ENCODE measurements at places on chromosomes 12 and 14. TPM values are rescaled to one million over a fixed set of nuclear protein-coding genes. Genes with fewer than 3 reads are reported as not detected.

DNA sequence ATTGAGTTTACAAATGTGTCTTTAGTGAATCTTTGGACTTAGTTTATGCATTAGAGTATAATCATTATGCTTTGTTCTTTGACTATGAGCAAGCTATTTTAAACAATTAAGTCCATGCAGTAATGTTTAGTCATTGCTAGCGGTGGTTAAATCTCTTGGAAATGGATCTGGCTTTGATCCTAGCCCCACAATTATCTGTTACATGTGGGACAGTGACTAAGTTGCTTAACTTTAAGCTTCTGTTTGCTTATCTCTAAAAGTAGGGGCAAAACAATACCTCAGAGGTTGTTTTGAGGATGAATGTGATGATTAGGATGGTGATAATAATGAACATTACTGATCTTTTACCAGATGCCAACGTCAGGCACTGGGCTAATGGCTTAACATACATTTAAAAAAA lies 124.2 kb downstream of the NPAS3 start:
- DNase-seq = no peak

DNA sequence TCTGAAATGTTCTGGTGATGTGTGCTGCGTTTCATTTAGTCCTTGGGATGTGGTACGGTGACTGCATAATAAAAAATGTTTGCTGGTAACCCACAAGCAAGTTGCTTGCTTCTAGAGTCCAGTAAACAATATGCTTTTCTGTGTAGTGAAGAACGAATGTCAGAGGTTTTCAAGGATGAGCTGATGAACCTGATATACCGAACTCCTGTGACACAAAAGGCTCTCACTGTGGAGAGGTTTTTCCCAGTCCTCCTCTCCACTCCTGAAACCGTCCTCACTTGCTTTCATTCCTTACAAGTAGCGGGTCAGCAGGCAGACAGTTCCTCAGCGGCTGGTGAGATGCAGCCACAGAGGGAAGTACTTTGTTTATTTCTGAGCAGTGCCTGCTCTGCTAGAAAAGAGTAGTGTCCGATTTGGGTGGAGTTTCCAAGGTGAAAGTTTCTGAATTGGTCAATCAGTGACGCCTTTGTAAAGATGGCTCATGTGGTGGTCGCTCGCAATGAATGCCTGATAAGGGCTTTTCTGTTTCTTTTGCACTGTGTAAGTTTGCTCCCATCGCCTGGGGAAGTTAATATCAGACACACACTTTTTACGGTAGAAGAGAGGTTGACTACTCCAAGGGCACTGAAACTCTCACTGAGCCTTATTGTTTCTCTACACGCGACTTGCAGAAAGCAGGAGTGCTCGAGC lies 3.0 kb downstream of the ETV6 start:
- DNase-seq = no peak

DNA sequence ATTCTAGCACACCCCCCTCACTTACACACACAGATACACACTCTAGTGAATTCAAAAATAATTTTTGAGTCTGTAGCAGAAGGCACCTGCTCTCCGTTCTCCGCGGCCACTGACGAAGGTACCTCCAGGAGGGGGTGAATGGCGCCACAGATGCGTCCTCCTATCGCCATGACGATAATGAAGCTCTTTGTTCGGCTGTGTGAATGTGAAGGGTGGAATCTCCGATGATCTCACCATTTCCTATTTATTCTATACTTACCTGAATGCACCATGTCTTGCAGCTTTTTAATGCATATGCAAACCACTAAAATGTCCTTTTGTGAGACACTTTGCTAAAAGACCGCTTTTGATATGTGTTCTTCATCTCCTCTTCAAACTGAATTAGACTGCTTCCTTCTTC lies 162.7 kb downstream of the EGLN3 start:
- DNase-seq = no peak

GRCh38 chr12:127570793-127571360 lies 696.1 kb upstream of the TMEM132C start:
- no peak for DNase-seq

The TSHR gene
- total RNA-seq = 3.7 TPM

DNA sequence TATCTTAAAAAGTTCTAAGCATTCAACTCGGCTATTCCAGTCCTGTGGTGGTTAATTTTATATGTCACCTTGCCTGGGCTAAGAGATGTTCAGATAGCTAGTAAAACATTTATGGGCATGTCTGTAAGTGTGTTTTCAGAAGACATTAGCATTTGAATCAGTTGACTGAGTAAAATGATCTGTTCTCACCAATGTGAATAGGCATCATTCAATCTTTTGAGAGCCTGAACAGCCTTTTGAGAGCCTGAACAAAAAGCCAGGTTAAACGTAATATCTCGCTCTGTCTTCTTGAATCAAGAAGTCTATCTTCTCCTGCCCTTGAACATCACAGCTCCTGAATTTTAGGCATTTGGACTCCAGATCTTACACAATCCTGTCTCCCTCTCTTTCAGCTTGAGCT lies 1266.1 kb downstream of the LRFN5 start:
- DNase-seq = no peak

DNA sequence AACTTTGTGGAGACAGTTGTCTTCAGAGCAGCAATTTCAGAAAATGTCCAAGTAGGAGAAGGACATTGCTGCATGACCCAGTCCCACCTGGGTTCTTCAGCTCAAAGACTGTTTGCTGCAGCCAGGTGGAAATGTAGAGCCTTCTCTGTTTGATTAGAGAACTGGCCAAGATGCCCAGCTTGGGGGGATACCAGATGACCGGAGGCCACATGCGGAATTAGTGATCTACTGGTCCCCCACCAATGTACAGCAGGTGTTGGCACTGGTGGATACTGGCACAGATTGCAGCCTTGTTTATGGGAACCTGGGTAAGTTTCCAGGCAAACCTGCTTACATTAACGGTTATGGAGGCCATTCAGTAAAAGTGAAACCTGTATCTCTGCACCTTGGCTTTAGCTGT lies 555.3 kb downstream of the SLC6A15 start:
- DNase-seq = no peak

- no peak for DNase-seq
Measured at GRCh38 chr12:95736631-95737030, 53.9 kb downstream of the NTN4 start.

Data from sciatic nerve (tissue), 2 donors.